ENCODE measurements at places on chromosomes 13 and 19.
A peak's percentile ranks its signal among the peaks of the same experiment; 100 is the strongest.

GRCh38 chr13:41916173-41916954, 44.5 kb downstream of the VWA8 start:
- no peak for DNase-seq

DNA sequence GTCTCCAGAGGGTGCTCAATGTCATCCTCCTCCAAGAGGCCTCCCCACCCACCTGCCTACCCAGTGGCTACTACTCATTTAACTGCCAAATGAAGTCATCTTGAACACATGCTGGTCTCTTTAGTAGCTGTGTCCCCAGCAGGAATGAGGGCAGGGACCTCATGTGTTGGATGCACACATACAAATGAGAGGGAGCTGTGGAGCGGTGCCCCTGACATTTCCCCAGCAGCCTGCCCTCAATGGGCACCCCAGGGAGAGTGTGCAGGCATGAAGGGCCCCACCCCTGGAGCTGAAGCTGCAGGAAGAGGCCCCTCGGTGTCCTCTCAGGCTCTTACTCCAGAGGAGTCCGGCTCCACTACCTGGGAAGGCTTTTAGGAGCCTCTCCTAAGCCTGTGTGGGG, 1322.7 kb downstream of the UQCRFS1 start:
- no peak for DNase-seq

DNA sequence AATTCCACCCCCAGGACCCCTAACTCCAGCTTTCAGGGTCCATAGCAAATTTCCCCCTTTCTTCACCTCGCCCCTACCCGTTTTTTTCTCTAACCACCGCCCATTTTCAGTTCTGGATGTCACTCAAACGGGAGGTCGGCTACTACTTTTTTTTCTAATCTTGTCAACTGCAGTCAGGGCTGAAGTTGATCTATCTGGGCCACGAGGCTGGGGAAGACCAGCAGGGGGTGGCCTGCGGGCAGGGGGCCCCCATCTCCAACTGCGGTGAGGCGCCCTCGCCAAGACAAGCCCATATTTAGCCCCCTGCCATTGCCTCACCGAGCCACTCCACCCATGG, 748 bp downstream of the LHFPL6 start:
- no peak for DNase-seq

DNA sequence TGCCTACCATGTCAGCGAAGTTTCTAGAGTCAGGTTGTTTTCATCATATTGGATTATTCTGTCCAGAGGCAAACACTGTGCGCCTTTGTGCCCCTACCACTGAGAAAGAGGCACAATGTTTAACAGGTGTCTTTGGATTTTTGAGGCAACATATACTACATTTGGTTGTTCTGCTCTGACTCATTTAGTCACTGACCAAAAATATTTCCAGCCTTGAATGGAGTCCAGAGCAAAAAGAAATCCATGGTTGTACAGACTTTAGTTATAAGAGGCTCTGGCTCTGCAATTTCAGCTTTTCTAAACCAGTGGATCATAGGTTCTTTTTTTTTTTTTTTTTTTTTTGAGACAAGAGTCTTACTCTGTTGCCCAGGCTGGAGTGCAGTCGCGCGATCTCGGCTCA, 35.7 kb downstream of the LACC1 start:
- DNase-seq, result no peak

GRCh38 chr19:459724-460511, 915 bp downstream of the SHC2 start:
- peak; percentile 65 for DNase-seq

DNA sequence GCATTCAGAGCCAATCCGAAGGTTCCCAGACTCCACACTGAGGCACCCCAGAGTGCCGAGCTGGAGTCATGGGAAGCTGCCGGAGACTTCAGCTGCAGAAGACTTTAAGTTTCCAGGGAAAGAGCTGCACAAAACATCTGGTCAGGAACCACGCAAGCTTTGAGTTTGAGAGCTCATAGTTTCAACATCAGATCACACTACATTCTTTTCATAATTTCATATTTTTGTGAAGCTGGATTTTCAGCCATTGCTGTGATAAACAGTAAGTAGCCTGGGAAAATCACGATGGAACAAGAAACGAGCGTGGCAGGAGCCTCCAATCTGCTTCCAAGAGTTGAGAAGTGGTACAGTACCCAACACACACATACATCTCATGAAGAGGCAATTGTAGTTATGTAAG, 25.5 kb upstream of the ATP12A start:
- no peak for DNase-seq

DNA sequence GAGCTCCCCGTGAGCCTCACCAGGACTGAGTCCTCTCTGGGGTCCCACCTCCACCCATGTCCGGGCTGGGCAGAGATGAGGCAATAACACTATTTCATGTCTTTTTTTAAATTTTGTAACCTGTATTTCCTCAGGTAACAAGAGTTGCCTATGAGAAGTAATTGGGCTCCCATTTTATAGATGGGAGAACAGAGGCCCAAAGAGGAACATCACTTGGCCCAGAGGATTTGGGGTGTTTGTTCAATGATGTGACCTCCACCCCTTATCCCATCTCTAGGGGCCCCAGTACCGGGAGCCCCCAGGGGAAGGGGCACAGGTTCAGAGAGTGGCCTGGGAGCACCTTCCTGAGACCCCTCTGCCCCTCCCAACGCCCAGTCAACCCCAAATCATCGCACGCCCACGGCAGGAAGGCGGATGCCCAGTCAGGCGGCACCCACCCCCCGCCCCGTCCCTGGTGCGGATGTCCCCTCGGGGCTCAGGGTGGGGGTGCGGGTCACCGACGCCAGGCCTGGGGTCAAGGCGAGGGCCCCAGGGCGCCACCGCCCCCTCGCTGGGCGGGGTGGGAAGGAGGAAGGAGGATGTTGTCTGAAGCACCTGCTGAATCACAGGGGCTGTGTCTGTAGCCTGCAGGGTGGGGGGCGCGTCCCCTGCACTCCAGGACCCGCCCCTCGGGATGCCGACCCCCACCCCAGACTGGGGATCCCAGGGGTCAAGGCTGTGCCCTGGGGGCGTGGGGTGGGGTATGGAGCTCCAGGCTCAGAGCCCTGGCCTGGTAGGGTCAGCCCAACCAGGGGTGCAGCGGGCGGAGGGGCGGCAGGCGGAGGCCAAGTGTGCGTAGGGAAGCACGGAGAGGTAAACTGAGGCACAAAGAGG, 9.0 kb upstream of the CIRBP start:
- no peak for DNase-seq

- DNase-seq, result no peak
Observed at GRCh38 chr19:49356382-49356781, 5.8 kb downstream of the TEAD2 start.

GRCh38 chr13:71360041-71360440, 507.0 kb downstream of the DACH1 start:
- no peak for DNase-seq

DNA sequence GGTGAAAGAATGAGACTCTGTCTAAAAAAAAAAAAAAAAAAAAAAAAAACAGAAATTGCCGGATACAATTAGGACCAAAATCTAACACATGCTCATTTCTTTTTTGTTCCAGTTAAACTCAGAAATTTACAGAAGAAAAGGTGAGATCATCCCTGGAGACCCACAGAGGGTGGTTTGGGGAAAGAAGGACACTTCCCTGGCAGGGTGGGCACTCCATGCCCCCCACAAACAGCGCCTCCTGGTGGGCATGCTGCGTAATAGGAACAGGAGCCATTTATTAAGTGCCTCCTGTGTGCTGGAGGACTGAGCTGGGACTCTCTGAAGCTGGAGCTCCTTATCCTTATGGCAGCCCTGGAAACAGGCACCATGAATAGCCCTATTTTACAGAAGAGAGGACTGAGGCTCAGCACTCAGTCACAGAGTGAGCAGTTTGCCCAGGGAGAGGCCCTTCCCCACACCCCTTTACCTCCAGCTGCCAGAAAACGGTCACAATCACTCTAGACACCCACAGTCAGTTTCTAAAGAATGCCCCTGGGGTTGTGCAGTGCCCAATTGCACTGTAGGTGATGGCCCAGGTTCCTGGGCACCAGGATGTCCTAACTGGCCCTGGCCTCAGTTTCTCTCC, 10.1 kb downstream of the C19orf38 start:
- DNase-seq, result no peak

DNA sequence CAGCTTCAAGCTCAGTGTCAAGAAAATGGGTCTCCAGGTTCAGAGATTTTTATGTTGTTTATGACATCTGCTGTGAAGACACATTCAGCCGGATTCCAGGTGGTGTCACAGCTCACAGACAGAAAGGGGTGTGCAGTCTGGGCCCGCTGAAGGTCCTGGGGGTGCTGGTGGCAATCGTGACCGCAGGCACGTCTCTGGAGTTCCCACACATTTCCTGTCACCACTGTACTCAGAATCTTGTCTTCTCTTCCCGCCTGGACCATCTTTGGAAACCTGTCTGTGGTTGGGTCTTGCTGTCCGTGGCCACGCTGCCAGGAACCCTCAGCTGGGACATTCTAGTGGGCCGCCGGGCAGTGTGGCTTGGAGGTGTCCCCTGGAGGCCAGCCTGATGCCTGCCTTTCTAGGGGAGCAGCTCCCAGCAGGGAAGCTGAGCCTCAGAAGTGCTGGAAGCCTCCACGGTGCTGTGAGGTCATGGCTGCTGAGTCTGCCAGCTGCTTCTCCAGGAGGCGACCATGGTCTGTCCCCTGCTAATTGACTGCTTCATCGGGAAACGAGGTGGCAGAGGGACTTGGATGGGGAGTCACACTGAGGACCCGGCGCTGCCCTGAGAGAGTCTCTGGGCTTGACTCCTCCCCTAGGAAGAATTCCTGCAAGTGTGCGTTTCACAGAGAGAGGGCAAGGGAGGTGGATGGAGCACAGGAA, 3.7 kb downstream of the TEX29 start:
- DNase-seq, result no peak

- DNase-seq, result no peak
Observed at GRCh38 chr13:73177017-73177416, 118.2 kb downstream of the KLF5 start.

DNA sequence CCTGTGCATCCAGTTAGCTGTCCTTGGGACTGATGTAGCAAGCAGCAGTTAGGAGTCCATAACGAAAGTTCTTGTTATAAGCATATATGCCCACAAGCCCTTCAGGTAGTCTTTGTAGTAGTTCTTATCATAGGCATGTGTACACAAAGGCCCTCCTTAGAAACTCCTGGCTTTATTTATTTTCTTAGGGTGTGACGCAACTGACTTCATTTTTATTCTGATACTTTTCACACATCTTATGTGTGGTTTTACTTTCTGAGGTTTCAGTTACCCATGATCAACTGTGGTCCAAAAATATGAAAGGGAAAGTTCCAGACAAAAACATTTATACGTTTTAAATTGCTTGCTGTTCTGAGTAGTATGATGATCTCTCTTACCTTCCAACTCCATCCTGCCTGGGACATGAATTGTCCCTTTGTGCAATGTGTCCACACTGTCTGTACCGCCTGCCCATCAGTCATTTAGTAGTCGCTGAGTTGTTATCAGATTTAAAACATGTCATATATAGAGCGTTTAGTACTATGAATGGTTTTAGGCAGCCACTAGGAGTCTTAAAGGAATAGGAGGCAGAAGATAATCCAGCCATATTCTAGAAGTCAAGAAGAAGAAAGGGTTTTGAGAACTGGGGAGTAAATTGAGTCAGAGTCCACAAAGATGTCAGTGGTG, 19.4 kb downstream of the GPC5 start:
- DNase-seq, result no peak

DNA sequence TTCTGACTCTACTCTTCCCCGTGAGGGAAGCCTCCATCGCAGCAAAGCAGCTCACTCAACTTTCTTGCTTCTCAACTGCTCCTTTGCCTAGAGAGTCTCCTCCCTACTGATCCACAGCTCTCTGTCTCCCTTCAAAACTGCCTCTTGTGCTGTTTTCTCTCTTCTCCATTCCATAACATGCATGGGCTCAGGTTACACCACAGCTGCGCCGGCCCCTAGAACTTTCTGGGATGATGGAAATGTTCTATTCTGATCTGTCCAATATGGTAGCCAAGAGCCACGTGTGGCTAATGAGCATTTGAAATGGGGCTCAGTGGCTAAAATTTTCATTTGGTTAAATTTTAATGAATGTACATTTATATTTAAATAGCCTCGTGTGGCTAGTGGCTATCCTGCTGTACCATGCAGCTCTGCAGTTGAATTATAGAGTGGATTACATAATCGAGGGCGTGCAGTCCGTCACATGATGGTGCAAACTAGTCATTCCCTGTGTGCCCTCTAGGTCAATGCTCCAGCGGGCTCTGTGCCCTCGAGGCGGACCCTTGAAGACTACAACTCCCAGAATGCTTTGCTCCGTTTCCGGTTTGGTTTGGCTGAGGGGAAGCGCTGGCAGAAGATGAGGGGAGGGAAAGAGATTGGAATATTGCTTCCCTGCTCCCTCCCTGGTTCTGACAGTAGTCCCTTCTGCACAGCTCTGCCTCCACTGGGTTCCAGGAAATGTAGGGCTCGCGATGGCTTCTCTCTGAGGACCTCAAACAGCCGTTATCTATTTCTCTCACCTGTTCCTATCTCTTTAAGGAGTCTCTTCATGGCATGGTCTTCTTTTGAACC, 109.8 kb downstream of the CACNA1A start:
- DNase-seq, result peak; percentile 17

GRCh38 chr13:75724752-75725517, 88.8 kb downstream of the LMO7 start:
- no peak for DNase-seq

- DNase-seq, result no peak
Observed at GRCh38 chr19:50745221-50745620, 22.1 kb downstream of the CLEC11A start.

DNA sequence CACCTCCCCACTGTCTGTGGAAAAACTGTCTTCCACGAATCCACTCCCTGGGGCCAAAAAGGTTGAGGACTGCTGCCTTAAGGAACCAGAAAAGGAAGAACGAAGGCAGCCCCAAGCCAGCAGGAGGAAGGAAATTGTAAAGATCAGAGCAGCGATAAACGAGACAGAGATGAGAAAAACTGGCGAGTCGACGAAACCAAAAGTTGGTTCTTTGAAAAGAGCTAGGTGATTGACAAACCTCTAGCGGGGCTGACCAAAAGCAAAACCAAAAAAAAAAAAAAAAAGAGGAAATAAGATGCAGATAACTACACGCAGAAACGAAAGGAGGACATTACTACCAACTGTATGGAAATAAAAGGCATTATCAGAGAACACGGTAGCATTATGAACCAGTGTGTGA, 76.9 kb downstream of the GADD45B start:
- no peak for DNase-seq

DNA sequence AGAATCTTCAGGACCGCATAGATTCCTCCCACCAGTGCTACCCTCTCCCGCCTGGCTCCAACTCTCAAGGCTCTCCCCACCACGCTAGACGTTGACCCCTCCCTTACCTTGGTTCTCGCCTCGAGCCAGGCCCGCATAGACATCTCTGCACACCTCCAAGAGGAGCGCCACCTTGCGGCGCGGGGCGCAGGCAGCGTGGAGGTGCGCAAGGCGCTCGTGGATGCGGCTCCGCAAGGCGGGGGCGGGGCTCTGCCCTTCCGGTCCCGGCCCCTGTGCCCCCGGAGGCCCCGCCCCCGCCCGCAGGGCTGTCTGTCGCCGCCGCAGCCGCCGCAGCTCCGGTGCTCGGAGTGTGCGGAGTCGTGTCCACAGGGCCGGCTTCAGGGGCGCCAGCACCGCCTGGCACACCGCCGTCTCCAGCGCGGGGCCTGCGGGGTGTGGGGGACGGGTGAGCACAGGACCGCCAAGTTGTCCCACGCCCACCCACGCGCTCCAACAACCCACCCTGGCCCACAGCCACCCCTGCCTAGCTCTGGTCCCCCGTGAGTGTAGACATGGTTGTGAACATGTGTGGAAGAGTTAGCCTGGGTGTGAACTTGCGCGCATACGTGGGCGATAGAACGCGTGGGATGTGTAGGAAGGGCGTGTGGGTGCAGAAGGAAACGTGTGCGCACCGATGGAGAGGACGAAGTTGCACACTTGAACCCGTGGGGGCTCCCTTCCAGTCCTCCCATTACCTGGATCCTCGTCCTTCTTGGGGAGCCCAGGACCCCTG, 8.1 kb downstream of the RINL start:
- DNase-seq, result no peak

Data from C1 segment of cervical spinal cord (tissue), 14 donors.